ENCODE measurements at places on chromosomes 1 and 21.
A peak's percentile ranks its signal among the peaks of the same experiment; 100 is the strongest.

- DNase-seq = no peak
These were observed 63.2 kb upstream of the USP24 start for GRCh38 chr1:55278378-55278777.

GRCh38 chr1:192905049-192905448 is 96.2 kb downstream of the RGS2 start:
- no peak for DNase-seq

DNA sequence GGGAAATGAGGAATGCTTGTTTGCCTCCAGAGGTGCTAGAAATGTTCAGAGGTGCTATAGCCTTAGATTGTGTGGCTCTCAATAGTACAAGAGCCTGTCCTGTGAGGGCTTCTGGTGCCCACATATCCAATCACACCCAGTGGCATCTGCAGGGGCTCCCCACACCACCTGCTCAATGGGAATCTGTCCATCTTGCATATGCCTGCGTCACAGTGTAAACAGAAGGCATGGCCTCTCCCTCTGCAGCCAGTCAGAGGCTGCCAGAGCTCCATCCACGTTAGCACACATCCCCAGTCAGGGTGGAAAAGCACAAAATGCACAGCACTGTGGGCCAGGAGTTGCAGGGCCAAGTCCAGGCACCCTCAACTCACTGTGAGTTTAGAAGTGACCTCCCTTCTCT is 113.6 kb upstream of the GRIK3 start:
- no peak for DNase-seq

DNA sequence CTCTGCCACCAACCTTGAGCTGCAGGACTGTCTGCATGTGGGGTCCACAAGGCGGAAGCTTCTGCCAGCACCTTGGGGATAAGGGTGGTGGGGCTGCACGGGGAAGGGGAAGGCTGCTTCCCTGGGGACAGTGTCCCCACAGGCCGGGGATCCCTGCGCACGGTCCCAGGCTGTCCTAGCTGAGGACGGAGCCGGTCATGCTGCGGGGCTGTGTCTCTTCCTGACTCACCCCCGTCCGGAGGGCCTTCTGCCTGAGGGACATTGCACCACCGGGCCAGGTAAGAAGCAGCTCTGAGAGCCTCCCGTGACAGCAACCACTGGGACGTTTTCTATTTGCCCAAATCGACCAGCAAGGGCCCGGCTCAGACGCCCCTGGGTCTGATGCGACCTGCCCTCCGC is 29.9 kb downstream of the KRTAP10-1 start:
- no peak for DNase-seq

GRCh38 chr1:37315371-37315846 is 159.0 kb upstream of the ZC3H12A start:
- DNase-seq = no peak

- no peak for DNase-seq
These were observed 112.9 kb downstream of the CDC7 start for GRCh38 chr1:91613595-91613994.

- DNase-seq = no peak
These were observed 46.3 kb downstream of the SKI start for GRCh38 chr1:2274231-2274928.

DNA sequence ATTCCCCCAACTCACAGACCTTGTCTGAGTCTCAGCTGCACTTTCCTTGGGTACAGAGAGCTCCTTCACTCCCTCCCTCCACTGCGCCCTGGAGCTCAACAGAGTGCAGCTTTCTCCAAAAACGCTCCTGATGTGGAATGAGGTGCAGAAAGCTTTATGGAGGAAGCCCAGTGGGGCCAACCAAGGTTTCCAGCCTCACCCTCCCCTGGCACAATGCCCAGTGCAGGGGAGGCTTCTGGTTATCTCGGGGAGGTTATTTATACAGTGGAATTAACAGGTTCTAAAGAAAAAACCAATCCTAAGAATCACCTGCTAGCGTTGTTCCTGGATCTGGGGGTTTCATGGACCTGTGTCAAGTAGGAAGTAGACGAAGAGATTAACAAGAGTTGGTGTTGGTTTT is at the start of gene ITLN1:
Gene ITLN1, minus strand, starts transcription at position 139 of the 400 bp plus-strand sequence. CDS start 303 bp downstream, outside the sequence.
- DNase-seq = no peak

DNA sequence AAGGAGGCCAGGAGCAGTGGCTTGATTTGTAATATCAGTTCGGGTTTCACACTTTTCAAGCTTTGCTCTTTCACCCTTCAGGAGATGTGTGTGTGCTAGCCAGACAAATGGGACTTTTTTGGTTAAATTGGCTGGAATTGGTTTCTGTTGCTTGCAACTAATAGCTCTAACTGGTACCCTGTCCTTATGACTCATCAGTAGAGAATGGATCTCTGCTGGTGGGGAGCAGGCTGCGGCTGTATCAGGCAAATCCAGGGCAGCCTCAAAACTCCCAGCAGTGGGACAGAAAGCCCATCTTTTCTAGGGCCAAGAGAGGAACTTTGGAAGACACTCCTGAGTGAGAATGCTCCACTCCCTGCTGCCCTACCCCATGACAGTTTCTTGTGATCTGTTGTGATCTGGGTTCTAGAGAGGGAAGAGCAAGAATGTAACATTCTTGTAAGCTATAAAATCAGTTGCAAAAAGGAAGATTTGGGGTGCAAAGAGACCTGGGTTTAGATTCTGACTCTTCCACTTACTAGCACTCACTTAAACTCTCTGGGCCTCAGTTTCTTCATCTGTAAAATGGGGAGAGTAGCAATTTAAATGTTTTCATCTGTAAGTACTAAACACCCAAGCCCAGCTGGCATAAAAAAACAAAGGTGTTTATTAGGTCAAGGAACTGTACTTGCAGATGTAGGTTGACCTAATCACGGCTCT is 257.0 kb upstream of the TMEM51 start:
- DNase-seq = peak; percentile 34

DNA sequence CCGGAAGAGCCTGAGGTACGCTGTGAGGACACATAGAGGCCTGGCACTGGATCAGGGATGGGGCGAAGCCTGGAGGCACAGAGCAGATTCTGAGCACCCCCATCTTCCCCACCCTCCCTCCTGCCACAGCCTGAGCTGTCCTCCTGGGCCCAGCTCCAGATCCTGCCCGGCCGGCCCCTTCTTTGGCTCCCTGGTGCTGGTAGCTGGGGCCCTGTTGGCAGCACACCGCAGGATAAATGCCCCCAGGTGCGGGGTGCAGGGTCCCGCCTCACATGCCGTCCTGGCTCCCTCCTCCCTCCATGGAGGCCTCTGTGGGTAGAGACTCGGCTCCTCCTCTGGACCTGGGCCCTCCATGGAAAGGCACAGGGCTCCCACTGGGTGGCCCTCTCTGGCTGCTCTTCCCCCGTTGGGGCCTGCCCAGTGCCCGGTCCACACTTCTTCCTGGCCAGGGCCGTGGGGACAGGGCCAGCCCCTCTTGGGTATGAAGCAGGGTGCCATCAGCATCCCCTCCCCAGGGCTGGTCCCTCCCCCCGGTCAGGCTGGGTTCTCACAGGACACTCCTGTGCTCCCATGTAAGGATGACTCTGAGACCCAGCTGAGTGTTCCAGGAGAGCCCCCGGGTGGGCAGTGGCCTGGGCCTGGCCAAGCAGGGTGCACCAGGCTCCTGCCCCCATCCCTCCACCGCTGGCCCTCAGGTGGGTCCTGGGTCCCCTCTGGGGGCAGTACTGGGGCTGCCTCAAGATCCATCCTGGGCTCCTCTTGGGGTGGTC is 1.1 kb upstream of the OBSCN start:
- no peak for DNase-seq

DNA sequence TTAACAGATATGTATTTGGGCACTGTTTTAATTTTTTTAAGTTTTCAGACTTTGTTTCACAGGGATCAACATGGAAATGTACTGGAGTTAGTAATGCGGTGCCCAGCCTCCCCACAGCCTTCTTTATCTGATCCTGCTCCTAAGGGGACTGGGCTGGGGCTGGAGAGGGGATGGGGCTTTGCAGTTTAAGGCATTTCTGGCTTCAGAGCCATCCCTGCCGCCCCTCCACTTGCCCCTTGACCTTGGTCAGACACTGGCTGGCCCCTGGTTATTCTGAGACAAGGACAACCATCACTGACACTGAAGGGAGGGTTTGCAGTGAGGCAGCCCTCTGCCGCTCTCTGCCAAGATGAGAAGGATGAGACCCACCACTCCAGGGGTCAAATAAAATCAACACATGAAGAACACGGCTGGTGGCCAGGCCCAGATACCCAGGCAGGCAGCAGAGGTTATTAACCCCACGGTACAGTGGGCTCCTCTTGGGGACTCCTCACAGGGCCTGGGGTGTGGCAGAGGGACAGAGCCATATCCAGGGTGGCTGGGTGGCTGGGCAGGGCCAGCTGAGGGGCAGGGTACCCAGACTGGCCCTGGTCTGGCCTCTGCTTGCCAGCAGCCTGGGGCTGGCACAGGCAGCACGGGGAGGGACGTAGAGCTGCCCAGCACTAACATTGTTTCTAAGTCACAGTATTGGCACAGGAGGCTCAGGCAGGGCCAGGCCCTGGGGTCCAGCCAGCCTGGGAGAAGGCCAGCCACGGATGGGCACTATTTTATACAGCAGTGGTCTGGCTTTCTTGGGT is 7.2 kb upstream of the UBE2U start:
- no peak for DNase-seq

DNA sequence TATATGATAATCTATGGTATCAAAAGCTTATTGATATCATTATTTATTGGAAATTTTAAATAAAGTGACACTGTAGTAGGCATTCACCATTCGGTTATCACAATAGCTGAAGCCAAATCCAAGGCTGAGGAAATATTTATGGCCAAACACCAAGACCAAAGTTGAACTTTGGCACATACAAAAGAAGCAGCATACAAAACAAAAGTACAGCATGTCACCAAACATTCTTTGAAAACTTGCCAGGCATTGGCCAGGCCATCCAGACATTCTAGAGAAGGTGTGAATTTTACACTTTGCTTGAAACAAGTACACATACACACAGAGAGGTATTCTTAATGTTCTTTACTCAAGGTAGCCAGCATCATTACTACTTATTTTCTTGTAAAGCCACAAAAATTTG is 544.4 kb upstream of the CXADR start:
- DNase-seq = no peak

All from HT1080 (cell line).